ENCODE measurements at places on chromosomes 2 and 18.

DNA sequence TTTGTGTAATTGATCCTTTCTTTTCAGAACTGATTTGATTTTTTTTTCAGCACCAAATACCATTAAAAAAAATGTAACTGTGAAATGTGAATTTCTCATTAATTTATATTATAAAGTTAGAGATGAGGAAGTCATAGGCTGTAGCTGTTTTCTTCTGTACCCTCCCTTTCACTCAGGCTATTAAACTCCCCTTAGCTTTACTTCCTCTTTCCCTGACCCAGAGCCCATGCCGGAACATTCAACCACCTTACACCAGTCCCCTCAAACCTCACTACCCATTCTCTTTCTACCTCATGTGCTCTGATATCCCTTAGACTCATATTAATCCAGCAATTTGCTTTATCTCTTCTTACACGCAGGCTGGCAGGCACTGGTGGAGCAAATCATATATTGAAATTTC lies 12.4 kb downstream of the GALNT5 start:
- no peak for DNase-seq

GRCh38 chr2:72846171-72847095 lies 20.6 kb upstream of the EXOC6B start:
- no peak for DNase-seq

GRCh38 chr18:5425721-5426120 lies 118.1 kb downstream of the EPB41L3 start:
- DNase-seq = no peak

- no peak for DNase-seq
Measured at GRCh38 chr2:47488870-47489584, 86.1 kb downstream of the MSH2 start.

DNA sequence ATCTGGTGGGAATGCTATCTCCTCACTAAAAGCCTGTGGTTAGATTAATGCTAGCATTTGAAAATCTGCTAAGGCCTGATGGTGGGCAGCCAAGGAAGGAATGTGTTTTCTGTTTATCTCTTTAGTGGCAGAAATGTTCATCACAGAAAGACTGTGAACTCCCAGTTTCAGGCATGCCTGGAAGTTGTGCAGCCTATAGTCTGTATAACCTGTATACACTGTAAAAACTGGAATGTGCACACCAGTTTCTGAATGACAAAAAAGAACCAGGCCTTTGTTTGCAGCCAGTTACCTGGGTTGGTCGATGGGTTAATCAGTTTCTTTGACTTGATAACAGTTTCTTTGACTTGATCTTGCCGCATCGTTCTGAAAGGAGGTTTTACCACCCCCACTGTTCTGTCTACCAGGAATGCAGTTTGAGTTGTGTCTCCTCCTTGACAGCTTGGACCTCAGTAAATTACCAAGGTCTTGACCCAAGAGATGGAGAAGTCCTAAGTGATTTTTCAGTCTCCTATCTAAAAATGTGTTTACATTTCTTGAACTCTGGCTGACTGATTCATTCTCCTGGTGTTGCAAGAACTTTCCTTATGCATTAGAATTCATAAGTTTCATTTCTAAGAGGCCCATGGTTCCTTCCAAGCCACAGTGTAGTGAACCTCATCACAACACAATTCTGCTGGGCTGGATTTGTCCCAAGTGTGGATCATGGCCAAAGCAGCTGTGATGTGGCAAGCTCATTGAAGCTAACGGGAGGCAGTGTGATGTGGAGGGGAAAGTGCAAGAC lies 62.2 kb downstream of the KIAA2012 start:
- no peak for DNase-seq

- DNase-seq = no peak
Measured at GRCh38 chr2:239199041-239199768, 201.6 kb downstream of the HDAC4 start.

GRCh38 chr2:39573276-39573675 lies 92.4 kb upstream of the TMEM178A start:
- no peak for DNase-seq

Measured in stimulated activated CD8-positive, alpha-beta memory T cell treated with anti-CD3 and anti-CD28 coated beads, Interleukin-7, amount 100 ng/mL, for 4 hours (primary cell).